ENCODE measurements at places on chromosomes 13 and 19. TPM values are rescaled to one million over a fixed set of nuclear protein-coding genes. Genes with fewer than 3 reads are reported as not detected.

FAM216B gene
- total RNA-seq, result not detected

AMER2 gene
- 0.49 TPM for total RNA-seq

CCDC122 gene
- 2.8 TPM for total RNA-seq

NUCB1 gene
- 97.8 TPM for total RNA-seq

AP1M2 gene
- 18.0 TPM for total RNA-seq

FFAR1 gene
- total RNA-seq, result not detected

TSKS gene
- 0.30 TPM for total RNA-seq

SLC25A42 gene
- 6.7 TPM for total RNA-seq

ZNF264 gene
- 21.5 TPM for total RNA-seq

ZNF665 gene
- 3.1 TPM for total RNA-seq

CGB2 gene
- not detected for total RNA-seq

SPTBN4 gene
- total RNA-seq, result 1.2 TPM

DPF1 gene
- 0.79 TPM for total RNA-seq

YJEFN3 gene
- 0.69 TPM for total RNA-seq

COL4A1 gene
- 740 TPM for total RNA-seq

DIAPH3 gene
- total RNA-seq, result 7.1 TPM

B3GNT8 gene
- 1.6 TPM for total RNA-seq

UBE2L5 gene
- 0.99 TPM for total RNA-seq

EHD2 gene
- total RNA-seq, result 63.9 TPM

All from skin of body (tissue), 3 donors.